ENCODE measurements at places on chromosomes 5 and 9.

DNA sequence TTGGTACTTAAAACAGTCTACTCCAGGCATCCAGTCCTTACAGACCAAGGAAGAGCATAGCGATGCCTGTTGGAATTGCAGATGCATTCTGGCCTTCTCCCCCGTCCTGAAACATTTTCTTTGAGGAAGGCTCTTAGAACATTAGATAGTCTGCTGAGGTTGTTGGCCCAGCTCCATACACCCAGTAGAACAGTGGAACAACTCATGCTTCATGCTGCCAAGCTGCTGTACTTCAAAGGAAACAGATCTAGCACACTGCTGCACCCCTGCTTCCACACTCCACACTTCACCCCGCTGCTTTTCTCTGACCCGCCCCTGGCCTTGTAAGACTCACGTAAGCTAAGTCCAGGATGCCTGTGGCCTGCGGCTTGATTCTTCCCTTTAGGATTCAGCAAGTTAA lies 33.4 kb upstream of the NCS1 start:
- DNase-seq = peak; percentile 96

DNA sequence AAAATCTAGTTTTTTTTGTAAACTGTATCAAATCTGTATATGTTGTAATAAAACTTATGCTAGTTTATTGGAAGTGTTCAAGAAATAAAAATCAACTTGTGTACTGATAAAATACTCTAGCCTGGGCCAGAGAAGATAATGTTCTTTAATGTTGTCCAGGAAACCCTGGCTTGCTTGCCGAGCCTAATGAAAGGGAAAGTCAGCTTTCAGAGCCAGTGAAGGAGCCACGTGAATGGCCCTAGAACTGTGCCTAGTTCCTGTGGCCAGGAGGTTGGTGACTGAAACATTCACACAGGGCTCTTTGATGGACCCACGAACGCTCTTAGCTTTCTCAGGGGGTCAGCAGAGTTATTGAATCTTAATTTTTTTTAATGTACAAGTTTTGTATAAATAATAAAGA lies 24.3 kb downstream of the HMGCR start:
- no peak for DNase-seq

DNA sequence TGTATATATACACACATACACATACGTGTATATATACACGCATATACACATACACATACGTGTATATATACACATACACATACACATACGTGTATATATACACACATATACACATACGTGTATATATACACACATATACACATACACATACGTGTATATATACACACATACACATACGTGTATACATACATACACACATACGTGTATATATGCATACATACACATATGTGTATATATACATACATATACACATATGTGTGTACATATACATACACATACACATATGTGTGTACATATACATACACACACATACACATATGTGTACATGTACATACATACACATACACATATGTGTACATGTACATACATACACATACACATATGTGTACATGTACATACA lies 82.6 kb downstream of the SYK start:
- DNase-seq = no peak

- no peak for DNase-seq
Observed at GRCh38 chr9:600006-600405, 241.5 kb upstream of the DMRT1 start.

GRCh38 chr5:51047369-51047768 lies 335.9 kb upstream of the ISL1 start:
- no peak for DNase-seq
